ENCODE measurements at places on chromosomes 2 and 18.

DNA sequence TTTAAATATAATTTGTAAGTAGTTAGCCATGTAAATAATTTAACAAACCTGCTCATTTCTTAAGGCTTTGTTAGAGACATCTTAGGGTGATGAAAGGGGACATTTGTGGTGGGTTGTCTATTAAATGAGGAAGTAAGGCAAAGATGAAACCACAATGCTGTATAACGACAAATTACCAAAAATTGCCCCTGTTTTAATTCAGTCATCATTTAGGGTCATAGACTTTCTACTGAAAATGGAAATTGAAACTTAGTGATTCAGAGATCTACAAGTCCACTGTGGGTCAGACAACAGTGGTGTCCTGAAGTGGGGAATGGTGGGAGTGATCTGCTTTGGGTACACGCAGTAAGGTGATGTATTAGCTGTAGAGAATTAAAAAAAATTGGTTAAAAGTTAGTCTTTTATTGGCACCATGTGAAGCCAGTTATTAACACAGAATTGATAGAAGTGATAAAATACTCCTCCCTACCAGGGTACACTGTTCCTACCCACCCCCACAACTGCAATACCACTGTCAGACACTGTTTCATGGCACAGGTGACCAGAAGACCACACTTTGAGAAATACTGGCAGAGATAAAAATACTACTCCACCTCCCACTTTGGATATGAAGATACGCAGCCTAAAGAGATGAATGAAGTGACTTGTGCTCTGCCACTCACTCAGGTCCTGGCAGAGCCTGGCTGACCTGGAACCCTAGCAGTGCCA lies 13.4 kb downstream of the CERS6 start:
- no peak for DNase-seq

DNA sequence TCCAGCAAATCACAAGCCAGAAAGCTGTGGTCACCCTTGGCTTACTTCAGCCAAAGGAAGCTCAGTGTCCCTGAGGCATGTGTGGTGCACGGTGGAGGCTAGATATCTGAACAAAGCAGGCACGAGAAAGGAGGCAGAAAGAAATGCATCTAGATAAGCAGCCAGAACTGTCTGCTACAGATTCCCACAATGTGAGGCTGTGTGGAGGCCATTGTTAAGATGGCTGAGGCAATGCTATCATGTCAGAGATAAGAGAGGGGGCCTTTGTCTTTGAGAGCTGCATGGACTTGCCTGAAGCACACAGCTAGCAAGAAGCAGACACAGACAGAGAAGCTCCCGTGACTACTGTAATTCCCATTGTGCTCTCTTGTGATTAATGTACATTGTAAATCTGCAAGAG lies 110.5 kb upstream of the LYPD6 start:
- no peak for DNase-seq

- DNase-seq, result no peak
Measured at GRCh38 chr2:107548216-107548615, 278.5 kb upstream of the RGPD4 start.

- no peak for DNase-seq
Measured at GRCh38 chr2:1548910-1549673, 135.8 kb downstream of the TPO start.

DNA sequence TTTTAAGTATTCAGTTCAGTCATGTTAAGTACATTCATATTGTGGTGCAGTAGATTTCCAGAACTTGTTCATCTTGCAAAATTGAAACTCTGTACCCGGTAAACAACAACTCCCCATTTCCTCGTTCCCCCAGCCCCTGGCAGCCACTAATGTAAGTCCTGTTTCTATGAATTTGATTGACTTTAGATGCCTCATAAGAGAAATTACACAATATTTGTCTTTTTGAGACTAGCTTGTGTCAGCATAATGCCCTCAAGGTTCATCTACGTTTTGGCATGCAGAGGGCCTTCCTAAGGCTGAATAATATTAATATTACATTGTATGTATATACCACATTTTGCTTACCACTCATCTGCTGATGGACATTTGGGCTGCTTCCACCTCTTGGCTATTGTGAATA lies 30.9 kb downstream of the METTL21A start:
- DNase-seq, result no peak

GRCh38 chr2:62349788-62350187 lies 153.9 kb downstream of the B3GNT2 start:
- DNase-seq, result no peak

GRCh38 chr2:109402980-109403840 lies 210.6 kb downstream of the SEPTIN10 start:
- no peak for DNase-seq

- no peak for DNase-seq
Measured at GRCh38 chr2:33321876-33322483, 154.5 kb upstream of the RASGRP3 start.

DNA sequence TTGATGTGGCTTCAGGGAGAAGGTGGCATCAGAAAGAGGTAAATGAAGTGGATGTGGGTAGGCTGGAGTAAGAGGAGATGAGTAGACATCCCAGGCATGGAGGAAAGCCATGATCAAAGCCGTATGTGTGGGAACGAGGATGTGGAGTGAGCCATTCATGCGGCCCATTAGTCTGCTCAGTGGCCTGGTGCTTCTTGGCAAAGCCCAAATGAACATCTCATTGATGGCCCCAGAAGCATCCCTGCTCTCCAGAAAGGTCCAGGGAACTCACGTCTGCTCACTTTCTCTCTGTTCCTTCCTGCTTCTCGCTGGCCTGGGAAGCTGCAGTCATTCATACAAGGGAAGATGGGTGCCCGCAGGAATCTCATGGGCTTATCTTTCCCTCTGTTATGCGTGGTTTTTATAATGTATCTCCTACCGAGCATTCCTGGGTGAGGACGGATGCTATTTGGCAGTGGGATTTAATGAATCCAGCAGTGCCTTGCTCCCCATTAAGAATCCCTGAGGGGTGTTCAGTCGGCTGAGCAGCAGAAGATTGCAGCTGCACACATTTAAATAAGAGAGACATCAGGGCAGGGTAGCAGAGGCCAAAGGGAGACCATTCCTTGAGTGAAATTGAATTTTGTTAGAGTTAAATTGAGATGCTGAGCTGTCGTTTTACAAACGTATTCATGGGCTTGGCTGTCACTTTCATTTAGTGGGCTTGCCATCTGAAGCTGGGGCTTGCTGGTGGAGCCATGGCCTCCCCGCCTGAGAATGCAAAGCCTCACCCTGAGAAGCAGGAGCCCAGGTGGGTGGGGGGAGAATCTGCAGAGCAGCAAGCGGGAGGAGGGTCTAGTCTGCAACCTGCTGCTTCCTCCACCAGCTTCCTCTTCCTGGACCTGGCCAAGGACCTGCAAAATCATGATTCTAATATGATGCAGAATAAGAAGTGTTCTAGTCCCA lies 64.5 kb downstream of the LYPD1 start:
- DNase-seq, result no peak

DNA sequence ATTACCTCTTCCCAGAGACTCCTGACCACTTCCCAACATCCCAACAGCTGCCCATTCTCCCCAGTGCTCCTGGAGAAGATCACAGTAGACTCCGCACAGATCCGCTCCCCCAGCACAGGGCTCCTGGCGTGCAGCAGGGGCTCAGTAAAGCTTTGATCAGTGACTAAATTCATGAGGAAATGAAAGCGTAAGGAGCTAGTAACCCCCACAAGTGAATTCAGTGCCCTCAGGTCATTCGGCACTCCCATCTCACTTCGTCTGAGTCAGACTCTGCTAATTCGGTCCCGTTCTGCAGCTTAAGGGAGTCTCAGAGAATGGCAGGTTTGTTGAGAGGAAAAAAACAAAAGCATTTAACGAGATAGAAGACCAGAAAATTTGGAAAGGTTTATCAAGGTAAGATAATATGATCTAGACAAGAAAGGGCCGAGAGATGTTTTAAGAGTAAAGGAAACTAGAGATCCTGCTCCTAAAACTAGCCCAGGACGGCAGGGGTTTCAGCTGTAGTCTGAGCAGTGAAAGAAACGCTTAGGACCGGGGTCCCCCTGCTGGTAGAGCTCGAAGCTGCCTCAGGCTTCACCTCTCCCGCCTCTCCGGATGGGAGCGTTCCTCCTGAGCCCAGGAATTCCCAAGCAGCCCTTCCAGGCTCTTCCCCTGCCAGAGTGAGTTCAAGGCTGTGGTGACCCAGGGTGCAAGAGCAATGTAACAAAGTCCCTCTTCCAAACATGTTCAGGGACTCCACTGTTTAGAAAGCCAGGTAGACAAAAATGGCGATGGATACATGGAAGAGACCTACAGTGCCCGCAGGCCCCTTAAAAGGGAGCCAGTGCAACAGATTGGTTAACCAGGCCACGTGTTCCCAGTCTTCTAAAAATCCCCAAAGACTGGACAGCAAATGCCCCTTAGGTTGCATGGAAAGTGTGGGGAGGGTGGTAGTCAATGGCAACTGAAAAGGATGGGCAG lies 127.3 kb downstream of the DNER start:
- peak; percentile 39 for DNase-seq

DNA sequence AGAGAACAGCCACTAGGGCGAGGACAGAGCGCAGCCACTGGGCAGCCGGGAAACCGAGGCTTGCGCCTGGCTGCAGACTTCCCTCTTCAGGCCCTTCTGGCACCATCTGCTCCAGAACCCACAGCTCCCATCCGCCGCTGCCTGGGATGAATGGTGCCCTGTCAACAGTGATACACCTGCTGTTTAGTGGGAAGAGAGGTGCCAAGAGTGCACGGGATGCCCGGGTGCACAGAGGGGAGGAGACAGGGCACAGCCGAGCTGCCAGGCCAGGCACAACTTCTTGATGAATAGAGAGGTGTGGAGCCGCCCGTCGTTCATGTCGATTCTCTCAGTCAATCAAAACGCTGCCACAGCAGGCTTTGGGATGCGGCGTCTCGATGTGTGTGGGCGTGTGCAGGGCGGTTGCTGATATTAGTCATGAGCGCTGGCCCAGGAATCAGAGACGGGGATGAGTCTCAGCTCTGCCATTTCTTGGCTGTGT lies 39.5 kb downstream of the RRM2 start:
- peak; percentile 83 for DNase-seq

- DNase-seq, result no peak
Measured at GRCh38 chr18:24274837-24275236, 122.8 kb downstream of the OSBPL1A start.

DNA sequence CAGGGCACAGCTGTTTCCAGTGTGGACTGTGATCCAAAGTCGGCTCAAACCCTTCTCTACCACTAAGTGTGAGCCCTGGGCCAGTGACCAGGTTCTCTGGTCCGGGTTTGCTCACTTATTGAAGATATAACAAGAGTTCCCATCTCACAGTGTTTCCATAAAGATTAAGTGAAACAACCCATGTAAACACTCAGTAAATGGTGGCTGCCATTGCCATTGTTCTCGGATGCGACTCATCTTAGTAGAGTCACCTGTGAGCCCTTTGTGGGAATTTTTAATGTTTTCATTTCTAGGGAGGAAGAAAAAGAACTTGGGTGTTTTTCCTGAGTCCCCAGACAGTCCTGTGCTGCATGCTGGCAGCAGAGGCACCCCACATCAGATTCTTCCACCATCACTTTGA lies 53.4 kb downstream of the TPGS2 start:
- no peak for DNase-seq

- DNase-seq, result no peak
Measured at GRCh38 chr2:232129483-232129882, 168.0 kb downstream of the DIS3L2 start.

- DNase-seq, result peak; percentile 51
Measured at GRCh38 chr2:232876161-232876977, 6.3 kb downstream of the SNORC start.

GRCh38 chr2:77314721-77315120 lies 207.5 kb downstream of the LRRTM4 start:
- DNase-seq, result no peak

GRCh38 chr2:48723129-48723528 lies 32.4 kb downstream of the LHCGR start:
- DNase-seq, result no peak

DNA sequence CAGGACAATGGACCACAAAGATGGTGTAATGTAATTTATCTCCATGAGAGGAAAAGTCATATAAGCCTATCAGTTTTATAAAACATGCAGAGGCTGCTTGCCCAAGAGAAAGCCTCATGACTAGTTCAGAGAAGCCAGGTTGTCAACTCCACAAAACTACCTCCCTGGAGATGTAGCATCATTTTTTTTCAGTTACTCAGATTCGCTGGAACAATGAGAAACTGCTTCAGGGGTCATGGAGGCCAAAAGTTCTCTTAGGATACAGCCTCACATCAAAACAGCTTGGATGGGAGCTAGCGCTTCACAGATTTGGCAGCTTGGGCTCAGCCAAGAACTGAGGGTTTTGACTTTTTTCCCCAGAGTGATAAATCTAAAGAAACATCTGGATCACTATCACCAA lies 263.5 kb downstream of the INSIG2 start:
- DNase-seq, result no peak

DNA sequence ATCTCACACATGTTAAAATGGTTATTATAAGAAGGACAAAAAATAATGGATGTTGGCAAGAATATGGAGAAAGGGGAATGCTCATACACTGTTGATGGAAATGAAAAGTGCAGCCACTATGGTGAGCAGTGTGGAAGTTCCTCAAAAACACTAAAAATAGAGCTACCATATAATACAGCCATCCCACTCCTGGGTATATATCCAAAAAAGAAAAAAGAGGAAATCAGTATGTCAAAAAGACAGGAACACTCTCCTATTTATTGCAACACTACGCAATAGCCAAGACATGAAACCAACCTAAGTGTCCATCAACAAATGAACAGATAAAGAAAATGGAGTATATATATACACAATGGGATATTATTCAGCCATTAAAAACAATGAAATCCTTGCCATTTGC lies 642.6 kb downstream of the RNF144A start:
- no peak for DNase-seq

GRCh38 chr2:202771741-202772460 lies 99.7 kb downstream of the ICA1L start:
- no peak for DNase-seq

GRCh38 chr18:55403421-55403949 lies 184.5 kb downstream of the TCF4 start:
- no peak for DNase-seq

DNA sequence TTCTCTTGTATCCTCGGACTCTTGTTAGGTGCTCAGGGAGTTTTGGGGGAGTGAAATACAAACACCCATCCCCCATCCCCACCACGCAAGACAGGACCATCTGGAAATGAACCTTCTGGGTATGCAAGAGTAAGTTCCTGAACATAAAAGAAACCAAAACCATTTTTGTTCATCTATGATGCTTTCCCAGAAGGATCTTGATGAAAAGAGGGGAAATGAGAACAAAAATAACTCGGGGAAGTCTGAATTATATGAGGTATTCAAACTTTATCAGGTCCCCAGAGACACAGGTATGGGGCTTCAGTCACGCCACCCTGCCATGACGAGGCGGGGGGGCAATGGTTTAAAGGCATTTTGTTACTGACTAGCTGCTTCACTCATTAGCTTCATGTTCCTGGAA lies 68.6 kb upstream of the DNMT3A start:
- DNase-seq, result no peak

- DNase-seq, result no peak
Measured at GRCh38 chr2:16784652-16785051, 119.0 kb upstream of the CYRIA start.

DNA sequence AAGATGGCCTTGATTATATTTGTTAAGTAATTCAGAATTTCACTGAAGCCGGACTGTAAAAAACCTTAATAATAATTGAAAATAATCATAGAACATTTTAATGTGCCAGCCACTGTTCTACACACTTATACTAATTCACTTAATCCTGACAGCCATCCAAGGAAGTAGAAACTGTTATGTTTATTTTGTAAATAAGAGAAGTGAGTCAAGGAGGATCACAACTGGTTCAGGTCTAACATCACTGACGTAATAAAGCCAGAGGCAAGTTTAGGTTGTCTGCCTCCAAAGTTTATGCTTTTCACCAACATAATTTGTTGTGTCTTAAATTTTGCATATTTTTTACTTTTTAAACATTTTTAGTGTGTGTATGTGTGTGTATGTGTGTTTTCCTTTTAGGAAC lies 436.1 kb downstream of the LRRTM4 start:
- DNase-seq, result no peak

GRCh38 chr2:137873536-137874244 lies 90.6 kb upstream of the HNMT start:
- no peak for DNase-seq

Measured in NCI-H1105 (cell line).